Dorsolateral prefrontal cortex (tissue), 122 donors: ENCODE measurements at places on chromosomes 7 and 10.

GRCh38 chr10:44714451-44714850, 196.7 kb upstream of the TMEM72 start:
- no peak for DNase-seq

- peak; percentile 72 for DNase-seq
Observed at GRCh38 chr7:155590215-155591018, 44.1 kb upstream of the CNPY1 start.

DNA sequence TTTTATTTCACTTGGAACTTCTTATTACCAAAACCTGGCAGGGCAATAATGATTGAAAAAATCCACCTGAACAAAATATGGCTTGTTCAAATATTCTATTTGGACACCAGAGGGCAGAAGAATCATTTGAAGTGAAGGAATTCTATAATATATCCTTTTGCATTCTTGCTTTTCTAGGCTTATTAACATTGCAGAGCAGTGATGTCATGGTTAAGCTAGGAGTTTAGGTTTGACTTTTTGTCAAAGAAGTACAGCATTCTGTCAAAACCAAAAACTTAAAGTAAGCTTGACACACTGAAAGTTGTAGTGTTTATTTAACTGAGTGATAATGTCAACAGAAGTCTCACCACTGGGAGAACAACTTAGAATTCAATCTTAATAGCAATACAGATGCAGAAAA, 156.0 kb downstream of the SEMA3D start:
- no peak for DNase-seq

GRCh38 chr10:121380211-121380610, 218.0 kb downstream of the FGFR2 start:
- DNase-seq, result no peak

- DNase-seq, result no peak
Observed at GRCh38 chr10:49287689-49288340, 11.2 kb upstream of the C10orf71 start.

GRCh38 chr7:148303295-148304082, 287.1 kb upstream of the C7orf33 start:
- DNase-seq, result peak; percentile 5

DNA sequence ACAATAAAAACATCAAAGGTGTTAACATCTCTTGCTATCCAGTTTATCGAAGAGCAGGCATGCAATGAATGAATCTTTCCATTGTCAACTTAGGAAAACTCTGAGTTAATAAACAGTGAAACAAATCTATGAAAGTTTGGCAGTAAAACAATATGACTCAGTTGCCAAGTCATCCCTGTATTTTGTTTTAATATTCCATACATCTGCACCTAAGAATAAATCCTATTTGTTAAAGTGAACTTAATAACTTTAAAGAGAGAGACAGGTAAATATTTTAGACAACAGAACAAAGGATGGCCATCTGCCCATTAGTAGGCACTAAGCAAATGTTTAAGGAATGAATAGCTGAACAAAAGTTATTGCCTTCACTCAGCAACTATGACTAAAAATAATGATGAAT, 700.5 kb upstream of the CELF2 start:
- no peak for DNase-seq

- peak; percentile 1 for DNase-seq
Observed at GRCh38 chr7:473211-473734, 46.4 kb downstream of the PDGFA start.

DNA sequence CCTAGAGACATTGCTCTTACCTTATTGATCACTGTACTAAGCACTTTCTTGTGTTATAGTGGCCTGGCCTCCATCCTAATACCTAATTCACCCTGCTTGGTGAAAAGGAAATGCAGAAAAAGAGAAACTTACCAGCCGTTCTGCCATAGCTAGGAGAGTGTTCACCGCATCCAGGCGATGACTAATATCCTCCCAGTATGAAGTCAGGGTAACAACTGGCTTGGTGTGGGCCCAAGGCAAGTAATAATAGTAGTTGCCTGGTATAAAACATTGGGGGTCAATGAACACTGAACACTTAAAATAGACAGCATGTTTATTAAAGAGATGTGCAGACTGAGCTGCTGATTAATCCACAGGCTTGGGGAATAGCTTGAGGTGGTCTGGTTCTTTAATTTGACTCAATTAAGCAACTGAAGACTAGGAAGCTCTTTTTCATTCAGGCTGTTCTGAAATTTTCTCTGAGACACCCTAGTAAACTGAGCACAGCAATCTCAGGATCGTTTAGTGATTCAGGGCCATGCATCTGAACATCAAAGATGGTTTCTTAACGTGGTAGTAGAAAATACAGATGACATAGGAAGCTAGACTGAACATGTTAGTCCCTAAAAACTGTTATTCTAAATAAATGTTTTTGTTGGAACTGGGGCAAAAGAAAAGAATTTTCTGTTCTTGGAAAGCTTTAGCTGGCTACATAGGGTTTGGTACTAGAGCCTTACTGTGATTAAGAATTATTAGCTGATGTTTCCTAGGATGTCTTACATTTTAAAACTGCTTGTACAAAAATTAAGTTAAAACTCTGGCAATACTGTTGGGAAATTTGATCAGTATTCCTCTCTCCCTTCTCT, 102.2 kb downstream of the MYOF start:
- DNase-seq, result no peak
